Esophagus squamous epithelium (tissue), 5 donors: ENCODE measurements at places on chromosomes 11 and 22.

- no peak for DNase-seq
These were observed 15.5 kb downstream of the OR51B6 start for GRCh38 chr11:5366856-5367255.

- DNase-seq = no peak
These were observed 184.8 kb upstream of the ARHGAP20 start for GRCh38 chr11:110897035-110897434.

- DNase-seq = no peak
These were observed 13.0 kb upstream of the UPK3A start for GRCh38 chr22:45271667-45272201.

GRCh38 chr22:25997886-25998775 is 171.1 kb upstream of the SEZ6L start:
- DNase-seq = no peak

DNA sequence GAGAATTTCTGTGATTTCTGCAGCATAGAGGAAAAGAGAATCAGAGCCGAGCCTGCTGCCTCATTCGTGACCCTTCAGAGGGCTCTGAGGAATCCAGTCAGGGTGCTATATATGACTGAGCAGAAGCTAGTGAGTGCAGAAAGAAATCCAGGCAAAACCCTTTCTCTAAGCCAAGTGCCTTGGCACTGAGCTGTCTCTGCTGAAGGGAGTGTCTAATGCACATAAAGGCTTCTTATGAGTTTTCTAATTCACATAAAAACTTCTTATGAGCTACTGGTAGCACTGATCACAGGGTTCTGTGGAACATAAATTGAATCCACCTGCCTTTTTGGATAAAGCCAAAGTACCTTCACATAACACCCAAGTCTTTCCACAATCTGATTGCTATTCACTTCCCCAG is 785.7 kb upstream of the CCDC90B start:
- DNase-seq = no peak

- DNase-seq = no peak
These were observed 1598.5 kb downstream of the LRRC4C start for GRCh38 chr11:39860931-39861330.

DNA sequence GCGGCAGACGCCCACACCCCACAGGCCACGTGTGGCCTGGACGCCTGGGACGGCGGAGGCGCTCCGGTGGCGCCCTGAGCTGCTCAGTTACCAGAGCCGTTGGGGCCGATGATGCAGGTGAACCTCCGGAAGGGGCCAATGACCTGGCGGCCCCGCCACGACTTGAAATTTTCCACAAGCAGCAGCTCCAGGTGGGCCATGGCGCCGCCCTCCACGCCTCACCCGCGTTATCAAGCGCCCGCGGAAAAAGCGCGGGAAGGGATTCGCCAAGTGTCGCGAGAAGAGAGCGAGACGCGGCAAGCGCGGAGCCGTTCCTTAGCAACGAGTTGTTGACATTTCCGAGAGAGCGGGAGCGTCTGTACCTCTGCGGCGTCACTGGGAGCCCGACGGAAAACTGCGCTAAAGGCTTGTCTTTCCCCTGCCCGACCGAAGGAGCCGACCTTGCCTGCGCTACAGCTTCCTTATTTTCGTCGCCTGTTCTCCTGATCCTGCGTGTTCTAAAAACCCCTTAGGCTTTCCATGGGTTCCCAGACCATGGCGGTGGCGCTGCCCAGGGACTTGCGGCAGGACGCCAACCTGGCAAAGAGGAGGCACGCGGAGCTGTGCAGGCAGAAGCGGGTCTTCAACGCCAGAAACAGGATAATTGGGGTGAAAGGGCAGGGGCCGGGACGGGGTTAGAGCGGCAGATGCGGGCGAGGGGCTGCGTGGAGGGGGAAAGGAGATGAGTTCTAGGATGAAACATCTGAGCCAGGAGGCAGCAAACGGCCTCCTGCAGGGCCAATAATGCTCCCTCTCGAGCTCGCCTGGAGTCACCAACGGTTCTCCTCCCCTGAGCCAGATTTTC is at the start of the genes RIBC2 and SMC1B:
Gene RIBC2, plus strand, starts transcription at position 326 of the 844 bp plus-strand sequence. Its CDS starts 194 bp downstream, at position 520.
Gene SMC1B, minus strand, starts transcription at position 232 of the 844 bp plus-strand sequence. Its CDS starts 32 bp downstream, at position 200.
- no peak for DNase-seq

DNA sequence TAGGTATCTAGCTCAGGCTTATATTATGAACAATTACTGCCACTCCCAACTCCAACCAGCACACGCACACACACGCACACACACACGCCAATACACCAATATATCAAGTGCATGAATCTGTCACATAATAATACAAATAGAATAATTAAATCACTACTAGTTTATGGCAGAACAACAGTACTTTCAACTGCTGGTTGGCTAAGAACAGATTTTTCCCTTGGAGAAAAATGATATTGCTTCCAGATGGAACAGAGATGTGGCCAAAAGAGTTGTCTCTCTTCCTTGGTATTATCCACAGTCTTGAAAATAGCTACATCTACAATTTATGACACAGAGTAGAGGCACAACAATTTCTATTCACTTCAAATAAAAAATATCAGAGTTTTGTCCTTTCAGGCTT is 538.3 kb upstream of the FAT3 start:
- DNase-seq = no peak

GRCh38 chr11:11349870-11350337 is 3.1 kb downstream of the CSNK2A3 start:
- no peak for DNase-seq

GRCh38 chr11:110435780-110436717 is 6.3 kb downstream of the FDX1 start:
- no peak for DNase-seq

- DNase-seq = no peak
These were observed 528.4 kb downstream of the TBC1D22A start for GRCh38 chr22:47290706-47291430.

- DNase-seq = no peak
These were observed 43.0 kb upstream of the WT1 start for GRCh38 chr11:32478277-32478731.

GRCh38 chr11:1305501-1306056 is 3.9 kb downstream of the TOLLIP start:
- no peak for DNase-seq

DNA sequence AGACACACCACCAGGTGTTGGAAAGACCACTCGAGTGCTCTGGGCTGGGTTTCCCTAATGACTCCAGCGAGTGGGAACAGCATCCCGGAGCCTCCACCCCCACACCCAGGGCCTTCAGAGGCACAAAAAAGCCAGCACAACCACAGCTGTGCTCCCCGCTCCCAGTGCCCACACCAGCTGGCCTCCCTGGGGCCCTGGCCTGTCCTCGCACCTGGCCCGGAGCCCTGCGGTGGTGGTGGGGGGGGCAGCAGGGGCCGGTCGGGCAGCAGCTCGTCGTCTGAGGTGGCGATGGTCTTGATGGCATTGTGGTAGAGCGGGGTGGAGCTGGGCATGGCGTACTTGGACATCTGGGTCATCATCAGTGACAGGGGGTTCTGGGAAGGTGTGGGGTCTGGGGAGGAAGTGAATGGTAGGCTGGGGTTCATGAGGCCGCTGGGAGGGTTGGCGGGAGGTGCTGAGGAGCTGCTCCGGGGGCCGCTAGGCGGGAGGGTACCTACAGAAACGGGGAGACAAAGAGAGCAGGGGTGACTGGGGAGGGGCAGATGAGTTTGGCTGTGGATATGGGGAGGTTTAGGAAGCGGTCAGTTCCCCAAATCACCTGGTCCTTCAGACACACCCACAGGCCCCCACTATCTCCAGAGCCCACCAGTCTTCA is 16.1 kb downstream of the CXCR5 start:
- DNase-seq = no peak

- no peak for DNase-seq
These were observed 5.8 kb downstream of the MOB2 start for GRCh38 chr11:1480555-1481482.

DNA sequence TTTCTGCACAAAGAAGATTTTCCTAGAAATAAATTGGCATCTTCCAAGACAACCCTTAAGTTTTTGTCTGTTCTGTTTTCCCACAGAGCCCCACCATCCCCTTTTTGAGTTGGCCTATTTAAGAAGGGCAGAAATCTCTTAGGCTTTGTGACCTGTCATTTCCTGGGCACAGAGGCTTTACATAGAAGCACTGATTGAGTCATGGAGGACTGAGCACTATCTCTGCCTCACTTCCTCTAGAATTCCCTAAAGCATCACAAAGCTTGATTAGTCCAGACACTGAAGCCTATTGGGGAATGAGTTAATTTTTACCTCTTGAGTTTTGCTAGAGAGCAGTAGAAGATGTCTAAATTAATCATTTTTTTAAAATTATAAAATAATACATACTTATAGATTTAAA is 25.4 kb downstream of the TRIM44 start:
- no peak for DNase-seq

- no peak for DNase-seq
These were observed 207.5 kb downstream of the PGR start for GRCh38 chr11:100922121-100922520.

DNA sequence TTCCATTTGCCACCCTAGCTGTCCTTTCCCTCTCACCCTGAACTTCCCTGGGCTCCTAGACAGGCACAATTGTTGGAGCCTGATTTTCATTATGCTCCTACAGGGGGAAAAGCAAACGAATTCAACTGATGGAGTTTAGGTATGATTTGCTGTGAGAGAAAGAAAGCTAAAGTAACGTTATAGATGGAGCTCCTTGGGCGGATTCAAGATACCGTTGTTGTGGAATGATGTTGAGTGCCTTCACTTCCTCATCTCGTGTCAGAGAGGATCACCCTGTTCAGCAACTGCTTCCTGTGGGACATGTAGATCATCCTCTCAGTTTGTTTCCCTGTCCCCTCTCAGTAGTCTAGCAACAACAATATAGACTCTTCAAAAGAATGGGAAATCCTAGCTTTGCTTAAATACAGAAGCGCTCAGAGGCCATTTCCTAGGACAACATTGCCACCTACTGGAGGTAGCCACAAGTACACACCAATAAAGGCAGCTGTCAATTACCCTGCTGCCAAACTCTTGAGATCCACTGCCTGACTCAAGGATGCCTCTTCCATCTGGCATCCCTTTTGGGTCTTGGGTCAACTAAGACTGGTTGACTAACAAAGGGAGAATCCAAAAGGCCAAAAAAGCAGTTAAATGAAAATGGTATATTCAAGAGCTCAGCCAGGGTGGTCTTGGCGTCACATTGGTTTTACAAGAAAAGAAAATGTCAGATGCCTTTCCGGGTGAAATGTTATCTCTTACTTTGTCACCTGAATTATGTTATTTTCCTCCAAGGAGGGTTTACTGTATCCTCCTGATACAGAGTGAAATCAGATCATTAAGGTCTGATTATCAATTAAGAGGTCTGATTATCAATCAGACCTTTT is 13.5 kb upstream of the DTX4 start:
- DNase-seq = no peak

- DNase-seq = no peak
These were observed 3.6 kb downstream of the MTMR3 start for GRCh38 chr22:29886596-29886995.

DNA sequence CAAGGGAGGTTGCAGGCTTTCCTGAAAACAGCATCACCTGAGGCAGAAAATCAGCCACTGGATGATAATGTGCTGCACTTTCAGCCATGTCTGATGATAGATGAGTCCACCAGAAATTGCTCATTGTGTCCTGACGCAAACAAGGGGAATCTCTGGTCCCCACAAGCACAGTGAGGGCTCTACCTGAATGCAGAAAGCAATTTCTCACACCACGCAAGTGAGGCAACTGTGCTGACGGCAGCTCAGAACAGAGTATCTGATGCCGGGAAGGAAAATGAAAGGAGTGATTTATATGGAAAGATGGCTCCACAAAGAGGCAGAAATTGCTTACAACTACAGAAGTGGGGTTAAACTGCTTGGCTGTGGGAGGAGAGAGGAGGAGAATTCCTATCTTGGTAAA is 867.1 kb downstream of the OPCML start:
- DNase-seq = no peak

GRCh38 chr22:17358415-17358814 is 10.8 kb upstream of the CECR2 start:
- no peak for DNase-seq

- no peak for DNase-seq
These were observed 2.4 kb upstream of the MFNG start for GRCh38 chr22:37488337-37489135.

- DNase-seq = no peak
These were observed 30.1 kb upstream of the CD82 start for GRCh38 chr11:44535191-44535980.

DNA sequence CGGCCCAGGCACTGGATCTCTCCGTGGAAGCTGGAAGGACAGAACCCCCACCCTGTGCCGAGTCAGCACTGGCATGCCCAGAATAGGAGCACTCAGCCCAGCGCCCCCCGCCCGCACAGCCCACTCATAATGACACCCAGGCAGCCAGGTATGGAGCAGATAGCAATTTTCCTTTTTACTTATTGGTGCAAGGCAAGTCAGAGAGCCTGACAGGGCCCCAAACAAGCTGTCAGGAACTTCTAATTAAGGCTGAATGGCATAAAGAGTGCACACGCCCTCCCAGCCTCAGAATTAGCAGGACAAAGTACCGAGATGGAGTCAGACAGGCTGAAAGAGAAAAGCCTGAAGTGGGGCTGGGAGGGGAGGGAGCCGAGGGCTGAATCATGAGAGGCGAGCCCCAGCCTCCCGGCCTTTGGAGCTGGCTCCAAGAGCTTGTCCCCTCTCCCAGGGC is 76.9 kb downstream of the DSCAML1 start:
- no peak for DNase-seq

DNA sequence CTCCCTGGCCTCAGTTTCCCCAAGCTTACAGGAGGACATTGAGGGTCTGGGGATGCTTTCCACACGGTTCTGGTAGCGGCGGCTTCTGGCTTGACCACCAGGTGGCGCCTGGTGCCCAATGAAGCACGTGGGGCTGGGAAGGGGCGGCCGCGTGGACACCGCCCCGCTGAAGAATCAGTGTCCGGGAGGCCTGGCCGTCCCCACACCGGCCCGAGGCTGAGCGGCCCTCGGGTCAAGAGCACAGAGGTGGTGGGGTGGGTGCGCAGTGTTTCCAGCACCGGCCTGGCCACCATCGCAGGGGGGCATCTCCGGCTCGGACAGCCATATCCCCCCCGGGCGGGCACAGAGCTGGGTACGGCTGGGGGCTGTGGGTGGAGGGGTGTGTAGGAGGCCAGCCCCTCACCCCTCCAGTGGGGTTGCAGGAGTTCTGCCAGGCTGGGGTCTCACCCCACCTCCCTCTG is 27.8 kb upstream of the PPARA start:
- DNase-seq = no peak

DNA sequence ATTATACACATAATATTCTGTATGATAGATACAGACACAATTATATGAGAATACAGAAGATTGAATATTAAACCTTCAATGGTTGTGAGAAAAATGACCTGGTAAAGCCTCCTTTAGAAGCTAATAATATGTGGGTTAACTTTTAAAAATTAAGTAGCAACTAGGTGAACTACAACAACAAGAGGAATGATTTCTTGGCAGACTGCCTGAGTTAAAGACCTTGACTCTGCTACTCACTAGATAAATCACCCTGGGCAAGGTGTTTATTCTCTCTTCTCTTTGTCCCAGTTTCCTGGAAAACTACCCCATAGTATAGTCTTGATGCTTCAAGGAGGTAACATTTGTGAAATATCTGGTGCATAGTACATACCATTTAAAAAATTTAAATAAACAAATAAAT is 519.6 kb upstream of the TENM4 start:
- DNase-seq = no peak

- DNase-seq = no peak
These were observed 18.3 kb downstream of the CYTH4 start for GRCh38 chr22:37300551-37301017.
